ENCODE measurements at places on chromosomes 12 and 14.

DNA sequence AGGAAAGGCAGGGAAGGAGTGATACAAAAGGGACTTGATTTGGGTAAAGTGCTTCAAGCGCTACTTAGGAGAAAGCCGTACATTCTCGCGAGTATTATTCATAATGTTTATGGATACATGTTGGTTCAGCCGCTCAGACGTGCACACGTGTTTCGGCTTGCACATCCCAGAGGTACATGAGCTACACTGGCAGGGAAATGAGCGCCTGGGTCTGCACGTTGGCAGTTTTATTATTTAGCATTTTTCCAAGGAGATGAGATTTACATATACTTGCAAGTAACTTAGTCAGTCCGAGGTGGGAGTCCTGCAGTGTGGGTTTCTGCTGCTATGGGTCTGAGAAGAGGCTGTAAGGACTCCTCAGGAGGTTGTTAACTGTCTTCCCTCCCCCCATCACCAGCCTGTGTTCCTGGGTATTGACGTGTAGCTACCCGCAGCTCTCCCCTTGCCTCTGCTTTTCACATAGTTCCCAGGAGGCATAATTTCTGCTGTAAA is 1.5 kb downstream of the PRKCH start:
- DNase-seq: no peak

GRCh38 chr14:48052973-48053372 is 377.6 kb upstream of the MDGA2 start:
- DNase-seq: no peak

DNA sequence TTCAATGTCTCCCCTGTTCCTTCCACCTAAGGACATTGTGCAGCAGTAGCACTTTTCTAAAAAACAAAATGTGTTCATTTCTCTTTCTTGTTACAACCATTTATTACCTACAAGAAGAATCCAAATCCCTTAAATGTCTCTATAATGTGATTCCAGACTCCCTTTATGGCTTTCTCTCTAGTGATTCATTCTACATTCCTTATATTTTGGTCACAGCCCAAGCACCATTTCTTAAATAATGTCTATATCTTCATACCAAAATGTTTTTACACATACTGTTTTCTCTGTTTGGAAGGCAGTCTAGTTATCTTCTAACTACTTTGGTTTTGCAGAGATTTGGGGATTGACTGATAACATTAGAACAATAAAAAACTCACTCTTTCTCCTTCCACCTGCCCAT is 1037.3 kb upstream of the FLRT2 start:
- no peak for DNase-seq

GRCh38 chr14:31283578-31284252 is 76.1 kb upstream of the HECTD1 start:
- DNase-seq: no peak

DNA sequence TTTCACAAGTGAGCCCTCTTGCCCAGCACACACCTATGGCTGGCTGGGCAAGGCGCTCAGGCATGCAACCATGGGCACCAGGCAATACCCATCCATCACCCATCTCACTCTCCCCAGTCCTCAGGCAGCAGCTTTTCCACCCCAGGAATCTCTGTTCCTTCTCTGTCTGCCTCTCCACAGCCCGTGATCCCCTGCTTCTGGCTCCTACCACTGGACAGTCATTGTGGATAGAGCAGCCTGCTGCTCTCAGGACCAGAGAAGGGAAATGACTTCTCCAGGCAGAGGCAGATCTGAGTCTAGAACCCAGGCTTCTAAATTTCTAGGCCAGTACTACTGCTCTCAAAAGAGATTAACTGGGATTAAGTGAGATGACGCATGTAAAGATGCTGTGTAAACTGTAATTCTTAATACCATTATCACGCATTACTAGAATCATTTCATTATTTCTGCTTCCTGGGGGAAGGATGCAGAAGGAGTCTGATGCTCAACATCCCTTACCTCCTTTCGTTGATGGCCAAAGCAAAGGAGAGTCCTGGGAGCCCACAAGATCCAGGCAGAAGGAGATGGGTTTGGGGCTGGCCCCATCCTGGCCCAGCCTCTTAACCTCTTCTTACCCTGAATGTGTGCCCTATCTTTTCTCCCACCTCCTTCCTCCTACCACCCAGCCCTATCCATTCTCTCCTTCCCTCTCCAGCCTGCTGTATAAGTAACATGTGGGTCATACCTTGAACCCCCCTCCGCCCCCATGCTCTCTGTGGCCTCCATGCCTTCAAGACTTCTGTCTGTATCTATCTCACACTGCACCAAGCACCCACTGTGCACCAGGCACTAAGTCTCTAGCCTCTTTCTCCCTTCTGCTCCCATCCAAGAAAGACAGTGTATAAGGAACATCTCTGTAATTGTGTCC is 4.8 kb upstream of the AQP5 start:
- no peak for DNase-seq

GRCh38 chr14:50344116-50344775 is 32.1 kb downstream of the DMAC2L start:
- DNase-seq: no peak

- DNase-seq: no peak
These were observed 12.3 kb upstream of the TFCP2 start for GRCh38 chr12:51185171-51185717.

- peak; percentile 90 for DNase-seq
These were observed 132.8 kb upstream of the HIF1A start for GRCh38 chr14:61562321-61563161.

GRCh38 chr12:52580496-52580895 is 6.9 kb upstream of the KRT74 start:
- peak; percentile 72 for DNase-seq

DNA sequence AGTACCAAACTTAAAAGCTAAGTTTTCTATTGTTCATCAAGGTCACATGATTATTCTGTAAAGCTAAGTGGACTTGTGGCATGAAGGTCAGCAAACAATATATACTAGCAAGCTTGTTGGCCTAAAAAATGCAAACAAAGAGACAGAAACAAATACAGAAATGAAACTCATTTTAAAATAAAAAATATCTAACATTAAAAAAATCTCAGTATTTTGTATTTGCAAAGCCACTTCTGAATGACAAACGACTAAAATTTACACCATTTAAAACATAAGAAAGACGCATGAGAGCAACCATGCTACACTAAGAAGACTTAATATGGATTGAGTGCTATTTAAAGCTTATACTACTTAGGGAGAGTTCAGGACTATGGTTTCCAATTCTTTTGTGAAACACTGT is 72.8 kb upstream of the BBS10 start:
- no peak for DNase-seq

- DNase-seq: no peak
These were observed 80.7 kb downstream of the FOXN3 start for GRCh38 chr14:89336338-89336737.

- DNase-seq: peak; percentile 55
These were observed 163.2 kb downstream of the RPL10L start for GRCh38 chr14:46488374-46488773.

- DNase-seq: peak; percentile 86
These were observed 181.3 kb downstream of the ITPR2 start for GRCh38 chr12:26651566-26652188.

DNA sequence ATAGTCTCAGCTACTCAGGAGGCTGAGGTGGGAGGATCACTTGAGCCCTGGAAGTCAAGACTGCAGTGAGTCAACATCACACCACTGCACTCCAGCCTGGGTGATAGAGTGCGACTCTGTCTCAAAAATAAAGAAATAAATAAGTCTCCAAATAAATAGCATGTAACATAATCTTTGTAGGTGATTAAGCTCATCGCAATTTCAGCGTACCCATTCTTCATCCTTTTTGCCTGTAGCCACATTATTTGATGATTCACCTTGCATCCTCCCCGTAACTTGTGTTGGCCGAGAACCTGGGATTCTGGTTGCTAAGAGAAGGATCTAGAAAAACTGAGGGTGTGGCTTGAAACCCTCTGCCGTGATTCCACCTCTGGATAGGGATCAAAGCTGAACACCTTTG is 115.1 kb downstream of the GALC start:
- DNase-seq: no peak

DNA sequence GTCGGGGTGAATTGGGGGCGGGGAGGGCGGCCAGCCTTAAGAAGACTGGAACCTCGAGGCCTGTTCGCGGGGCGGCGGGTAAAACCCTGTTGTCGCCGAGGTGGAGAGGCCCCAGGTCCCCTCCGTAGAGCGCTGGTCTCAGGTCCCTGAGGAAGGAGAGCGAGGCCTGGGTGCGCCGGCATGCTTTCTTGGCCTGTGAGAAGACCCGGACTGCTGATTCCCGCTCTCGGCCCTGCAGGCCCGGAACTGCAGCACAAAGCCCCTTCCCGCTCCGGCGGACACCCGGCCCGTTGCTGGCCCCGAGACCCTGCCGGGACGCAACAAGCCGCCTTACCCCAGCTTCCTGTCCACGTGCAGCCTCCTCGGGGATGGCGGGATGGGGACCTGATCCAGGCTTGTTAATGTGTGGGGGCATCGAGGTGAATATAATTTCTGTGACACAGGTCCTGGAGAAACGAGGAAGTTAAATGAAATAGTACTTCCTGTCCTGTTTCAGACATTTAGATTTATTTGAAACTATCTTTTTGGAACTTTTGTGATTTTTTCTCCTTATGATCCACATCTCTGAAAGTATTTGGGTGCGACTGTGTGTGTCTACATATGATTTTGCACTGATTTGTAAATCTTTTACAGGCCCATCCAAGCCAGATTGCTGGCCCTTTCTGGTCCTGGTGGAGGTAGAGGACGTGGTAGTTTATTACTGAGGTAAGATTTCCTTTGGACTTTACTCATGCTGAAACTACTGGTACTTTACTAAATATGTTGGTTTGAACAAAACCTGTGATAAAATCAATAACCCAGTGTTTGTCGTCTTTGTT is 600 bp downstream of the PNN start:
- DNase-seq: peak; percentile 73

DNA sequence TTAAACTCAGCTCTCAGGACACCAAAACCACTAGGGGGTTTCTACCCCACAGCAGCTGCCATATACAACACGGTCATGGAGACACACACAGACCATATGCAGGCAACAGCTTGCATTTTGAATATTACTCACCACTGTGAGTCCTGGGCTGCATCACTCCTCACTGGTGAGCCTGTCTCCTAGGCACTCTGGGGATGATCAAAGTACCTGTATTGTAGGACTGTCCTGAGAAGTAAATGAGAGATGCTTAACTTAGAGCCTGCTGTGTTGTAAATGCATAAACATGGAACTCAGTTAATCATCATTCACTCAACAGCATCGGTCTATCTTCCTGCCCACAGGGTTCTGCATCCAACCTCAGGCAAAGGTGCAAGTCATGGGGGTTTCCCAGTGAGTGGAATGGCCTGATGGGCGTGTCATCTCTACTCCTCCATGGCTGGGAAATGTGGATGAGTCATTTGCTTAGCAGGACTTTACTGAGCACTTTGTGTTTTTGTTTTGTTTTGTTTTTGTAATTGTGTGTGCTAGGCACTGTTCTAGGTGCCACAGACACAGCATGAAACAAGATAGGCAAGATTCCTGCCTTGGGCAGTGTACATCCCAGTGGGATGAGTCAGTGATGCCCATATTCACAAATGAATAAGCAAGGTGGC is 1141.2 kb upstream of the TMEM132C start:
- peak; percentile 93 for DNase-seq

DNA sequence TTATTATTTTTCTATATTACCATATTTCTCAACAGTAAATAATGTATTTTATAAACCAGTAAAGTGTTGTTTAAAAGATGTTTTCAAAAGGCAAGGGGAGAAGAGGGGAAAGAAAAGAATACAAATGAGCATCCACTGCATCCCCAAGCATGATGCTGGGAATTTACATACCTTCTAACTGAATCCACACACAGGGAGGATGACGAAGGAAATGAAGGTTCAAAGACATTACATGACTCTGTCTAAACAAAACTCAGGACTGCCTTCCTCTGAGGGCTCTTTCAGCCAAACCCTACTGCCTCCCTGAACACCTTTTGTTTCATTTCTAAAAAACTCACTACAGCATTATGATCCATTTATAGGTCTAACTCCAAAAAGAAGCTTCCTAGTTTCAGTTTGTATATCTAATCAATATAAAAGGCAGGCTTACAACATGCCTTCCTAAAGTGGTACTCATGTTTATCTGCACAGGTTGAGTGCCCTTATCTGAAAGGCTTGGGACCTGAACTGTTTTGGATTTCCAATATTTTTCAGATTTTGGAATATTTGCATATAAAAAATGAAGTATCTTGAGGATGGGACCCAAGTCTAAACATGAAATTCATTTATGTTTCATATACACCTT is 30.3 kb downstream of the DICER1 start:
- no peak for DNase-seq

DNA sequence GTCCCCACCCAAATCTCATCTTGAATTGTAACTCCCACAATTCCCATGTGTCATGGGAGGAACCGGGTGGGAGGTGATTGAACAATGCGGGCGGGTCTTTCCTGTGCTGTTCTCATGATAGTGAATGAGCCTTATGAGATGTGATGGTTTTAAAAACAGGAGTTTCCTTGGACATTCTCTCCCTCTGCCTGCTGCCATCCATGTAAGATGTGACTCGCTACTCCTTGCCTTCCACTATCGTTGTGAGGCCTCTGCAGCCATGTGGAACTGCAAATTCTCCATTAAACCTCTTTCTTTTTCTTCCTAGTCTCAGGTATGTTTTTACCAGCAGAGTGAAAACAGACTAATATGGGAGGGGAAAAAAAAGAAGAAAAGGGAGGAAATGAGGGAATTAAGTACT is 22.6 kb upstream of the ARHGAP5 start:
- DNase-seq: no peak

DNA sequence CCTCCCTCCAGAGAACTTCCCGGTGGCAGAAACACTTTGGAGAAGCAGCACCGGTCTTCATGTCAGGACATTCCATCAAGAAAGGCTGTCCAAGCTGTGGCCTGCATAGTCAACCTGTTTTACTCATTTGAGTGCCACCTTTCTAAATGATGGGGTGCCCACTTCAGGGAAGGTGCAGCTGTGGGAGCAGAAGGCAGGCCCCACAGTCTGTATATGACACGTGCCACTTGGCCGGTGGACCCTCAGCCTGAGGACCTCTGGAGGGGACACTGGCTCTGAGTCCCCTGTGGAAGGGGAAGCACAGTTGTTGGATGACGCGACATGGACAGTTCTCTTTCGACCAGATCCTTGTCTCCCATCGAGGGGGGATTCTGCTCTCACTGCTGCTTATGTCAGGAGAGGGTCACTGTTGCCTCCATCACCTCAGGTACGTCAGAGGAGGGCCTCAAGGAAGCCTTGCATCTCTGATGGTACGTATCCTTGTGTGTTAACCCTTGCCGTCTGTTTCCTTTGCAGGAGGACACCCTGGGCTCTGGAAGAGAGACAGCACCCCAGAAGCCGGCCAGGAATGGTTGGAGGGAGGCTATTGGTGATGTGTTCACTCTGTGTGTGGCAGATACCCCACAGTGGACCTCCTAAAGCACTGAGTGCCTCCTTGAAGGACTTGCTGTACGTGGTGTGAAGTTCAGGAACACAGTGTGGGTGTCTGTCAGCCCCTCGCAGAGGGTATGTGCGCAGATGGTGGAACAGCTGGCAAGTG is 132.1 kb upstream of the RTL1 start:
- DNase-seq: peak; percentile 37

DNA sequence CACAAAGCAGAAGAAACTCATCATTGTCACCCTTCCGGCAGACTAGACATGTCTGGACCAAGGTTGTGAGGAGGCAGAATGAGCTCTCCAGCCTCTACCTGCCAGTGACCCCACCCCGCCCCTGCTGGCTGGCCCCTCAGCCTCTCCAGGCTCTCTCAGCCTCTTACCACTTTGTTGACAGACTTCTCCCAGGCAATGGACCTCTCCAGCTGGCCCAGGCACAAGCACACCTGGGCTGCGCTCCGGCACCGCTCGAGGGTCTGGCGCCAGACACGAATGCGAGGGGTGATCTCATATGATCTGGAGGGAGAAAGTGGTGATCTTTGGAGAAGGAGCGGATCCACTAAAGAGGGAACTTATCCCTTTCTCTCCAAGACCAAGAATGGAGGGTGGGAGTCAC is 30.3 kb downstream of the BAZ2A start:
- no peak for DNase-seq

All from islet precursor cell (in vitro differentiated cells).